ENCODE measurements at places on chromosomes 5 and 9.

DNA sequence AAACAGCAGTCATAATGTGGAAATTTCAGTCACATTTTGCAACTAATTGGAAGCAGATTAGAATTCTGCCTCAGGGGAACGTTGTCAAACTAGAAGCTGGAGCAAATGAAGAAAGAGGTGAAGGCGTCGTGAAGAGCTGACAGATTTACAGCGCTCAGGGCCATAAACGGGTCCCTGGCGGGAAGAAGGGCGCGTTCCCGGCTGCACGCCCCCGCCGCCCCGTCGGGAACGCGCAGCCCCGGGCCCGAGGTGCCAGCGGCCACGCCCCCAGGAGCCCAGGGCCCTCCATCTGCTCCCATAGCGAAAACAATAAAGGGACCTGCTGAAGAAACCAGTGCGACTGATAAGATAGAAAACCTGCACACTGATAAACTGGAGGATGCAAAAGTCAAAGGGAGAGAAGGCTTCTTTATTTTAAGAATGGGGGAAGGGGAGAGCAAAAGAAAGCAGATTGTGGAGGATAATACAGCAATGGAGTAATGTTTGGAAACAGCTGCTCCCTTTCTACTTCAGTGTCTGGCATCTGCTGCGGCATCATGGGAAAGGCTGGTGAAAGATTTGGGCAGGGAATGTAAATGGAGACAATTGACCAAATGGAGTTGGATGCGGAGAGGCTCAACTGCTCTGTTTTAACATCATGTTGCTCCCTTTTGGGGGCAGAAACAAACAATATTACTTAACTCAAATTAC is 11.1 kb downstream of the ZNF608 start:
- no peak for DNase-seq

DNA sequence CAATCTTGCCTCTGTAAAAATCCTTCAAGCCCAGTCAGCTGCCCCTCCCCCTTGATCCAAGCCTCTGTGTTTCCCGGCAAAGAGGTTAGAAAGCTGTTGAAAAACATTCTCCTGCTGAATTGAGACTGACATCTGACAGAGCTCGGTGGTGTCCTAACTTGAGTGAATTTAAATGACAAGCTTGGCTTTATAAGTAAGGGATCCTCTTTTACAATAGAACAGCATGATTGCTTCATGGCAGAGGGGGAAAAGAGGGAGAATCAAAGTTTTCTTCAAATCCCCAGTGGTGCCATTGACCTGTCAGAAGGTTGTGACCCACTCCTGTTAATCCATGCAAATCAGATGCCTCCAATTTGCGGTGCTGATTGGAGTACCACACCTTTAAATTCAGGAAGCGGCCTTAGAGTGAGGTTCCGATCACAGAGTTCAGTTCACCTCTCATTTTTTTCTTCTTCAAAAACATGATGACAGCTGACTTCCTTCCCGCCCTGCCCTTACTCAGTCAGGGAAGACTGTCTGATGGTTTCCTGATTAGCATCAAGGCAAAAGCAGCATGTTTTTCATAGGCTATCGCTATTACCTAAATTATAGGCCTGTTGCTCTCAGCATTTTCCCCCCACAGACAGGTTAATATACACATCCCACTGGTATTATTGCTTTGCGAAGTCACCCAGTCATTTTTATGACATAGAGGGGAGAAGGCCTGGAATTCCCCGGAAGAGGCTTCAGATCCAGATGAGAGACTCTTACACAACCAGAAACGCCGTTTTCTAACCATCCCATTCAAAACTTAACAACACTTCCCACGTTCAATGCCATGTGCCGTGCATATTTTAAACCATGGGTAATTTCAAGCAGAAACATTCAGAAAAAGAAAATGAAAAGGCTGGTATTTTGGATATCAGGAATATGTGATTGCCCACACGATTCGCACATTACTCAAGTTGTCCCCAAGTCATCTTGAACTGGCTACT is 141.4 kb downstream of the EBF1 start:
- no peak for DNase-seq

DNA sequence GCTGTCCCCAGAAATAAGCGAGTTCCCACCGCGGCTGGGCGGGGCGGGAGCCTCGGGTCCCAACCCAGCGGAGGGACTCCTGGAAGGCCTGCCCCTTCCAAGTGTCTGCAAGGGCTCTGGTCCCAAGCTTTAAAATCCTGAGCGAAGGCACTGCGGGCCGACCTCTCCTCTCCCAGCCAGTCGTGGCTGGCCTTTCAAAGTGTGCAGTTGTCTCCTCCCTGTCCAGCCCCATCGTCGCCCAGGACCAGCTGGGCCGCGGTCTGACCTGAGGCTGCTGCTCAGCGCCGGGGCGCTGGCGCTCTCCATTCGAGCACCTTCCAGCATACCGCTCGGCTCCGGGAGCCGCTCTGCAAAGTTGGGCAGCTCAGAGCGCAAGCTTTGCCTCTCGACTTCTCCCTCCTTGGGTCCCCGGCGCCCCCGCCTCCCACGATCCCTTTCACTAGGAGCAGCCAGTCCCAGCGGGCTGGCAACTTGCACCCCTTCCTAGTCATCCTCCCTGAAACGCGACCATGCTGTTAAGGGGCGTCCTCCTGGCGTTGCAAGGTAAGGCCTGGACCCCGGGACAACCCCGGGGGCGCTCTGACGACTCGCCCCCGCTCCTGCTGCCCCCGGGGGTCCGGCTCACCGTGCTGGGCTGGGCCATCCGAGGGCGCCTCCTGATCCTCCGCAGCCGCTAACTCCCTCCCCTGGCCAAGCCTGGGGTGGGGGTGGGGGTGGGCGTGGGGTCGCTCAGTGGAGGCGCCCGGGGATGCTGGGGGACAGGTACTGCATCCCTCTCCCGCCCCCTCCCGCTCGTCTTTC is at the start of gene MAMDC2:
Gene MAMDC2 (plus strand): TSS at position 160 of the 801 bp plus-strand sequence. CDS start 350 bp downstream, at position 510.
- DNase-seq, result no peak

DNA sequence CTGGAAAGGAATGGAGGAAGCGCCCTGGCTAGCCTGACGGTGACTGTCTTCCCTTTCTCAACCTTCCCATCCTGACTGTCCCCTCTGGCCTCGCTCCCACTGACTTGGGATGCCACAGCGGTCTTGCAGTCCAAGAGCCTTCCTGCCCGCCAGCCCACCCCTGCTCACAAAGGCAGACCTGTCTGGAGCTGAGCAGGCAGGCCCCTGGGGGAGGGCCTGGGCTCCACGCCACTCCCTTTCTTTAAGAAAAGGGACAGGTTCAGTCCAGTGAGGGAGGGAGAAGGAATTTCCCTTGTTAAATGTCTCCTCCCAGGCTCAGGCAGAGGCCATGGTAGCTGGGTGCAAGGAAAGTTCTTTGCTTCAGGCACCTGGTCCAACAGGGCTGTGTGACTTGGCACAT is 18.1 kb downstream of the FGF1 start:
- DNase-seq, result no peak

All from HuH-7.5 (cell line).